Karpas-422 (cell line): ENCODE measurements at places on chromosomes 2 and 18. TPM values are rescaled to one million over a fixed set of nuclear protein-coding genes. Genes with fewer than 3 reads are reported as not detected.

Gene PID1
- not detected in 2 replicates for total RNA-seq

Gene MRPL19
- 52.1 and 76.6 TPM in 2 replicates for total RNA-seq

Gene PRKAG3
- total RNA-seq, result not detected in 2 replicates

Gene CCDC148
- not detected in 2 replicates for total RNA-seq

DNA sequence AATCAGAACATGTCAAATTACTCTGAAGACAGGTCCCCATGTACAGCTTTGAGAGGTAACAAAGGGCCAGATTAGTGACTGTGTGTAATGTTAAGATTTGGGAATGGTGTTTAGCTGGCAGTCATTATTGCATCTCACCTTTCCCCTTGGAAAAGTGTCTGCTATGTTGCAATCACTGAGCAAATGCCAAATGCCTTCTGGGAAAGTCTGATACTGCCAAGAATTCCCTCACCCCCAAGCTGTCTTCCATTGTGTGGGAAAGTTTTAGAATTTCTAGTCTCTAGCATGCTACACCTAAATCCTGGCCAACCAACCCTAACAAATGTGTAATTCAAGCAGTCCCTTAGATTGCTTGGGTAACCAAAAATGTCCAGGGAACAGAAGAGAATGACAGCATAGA lies 13.6 kb upstream of the PELI1 start:
- DNase-seq, result no peak
